ENCODE measurements at places on chromosomes 12 and 14. TPM values are rescaled to one million over a fixed set of nuclear protein-coding genes. Genes with fewer than 3 reads are reported as not detected.

Gene CYP46A1
- not detected for polyA plus RNA-seq

Gene POU6F1
- polyA plus RNA-seq = 4.5 TPM

Gene RTL1
- not detected for polyA plus RNA-seq

Gene TAS2R31
- polyA plus RNA-seq = not detected

Gene KCNA5
- not detected for polyA plus RNA-seq

Gene EXOC3L4
- 23.8 TPM for polyA plus RNA-seq

Gene KCNMB4
- 1.9 TPM for polyA plus RNA-seq
